Activated CD4-positive, alpha-beta T cell treated with anti-CD3 and anti-CD28 coated beads for 48 hours (primary cell): ENCODE measurements at places on chromosomes 7 and 10.

- DNase-seq: no peak
These were observed 2.2 kb upstream of the DNA2 start for GRCh38 chr10:68474021-68474420.

GRCh38 chr10:97000487-97001182, 168.5 kb downstream of the LCOR start:
- DNase-seq: no peak

- DNase-seq: no peak
These were observed 16.0 kb downstream of the SAMD8 start for GRCh38 chr10:75127471-75127870.

DNA sequence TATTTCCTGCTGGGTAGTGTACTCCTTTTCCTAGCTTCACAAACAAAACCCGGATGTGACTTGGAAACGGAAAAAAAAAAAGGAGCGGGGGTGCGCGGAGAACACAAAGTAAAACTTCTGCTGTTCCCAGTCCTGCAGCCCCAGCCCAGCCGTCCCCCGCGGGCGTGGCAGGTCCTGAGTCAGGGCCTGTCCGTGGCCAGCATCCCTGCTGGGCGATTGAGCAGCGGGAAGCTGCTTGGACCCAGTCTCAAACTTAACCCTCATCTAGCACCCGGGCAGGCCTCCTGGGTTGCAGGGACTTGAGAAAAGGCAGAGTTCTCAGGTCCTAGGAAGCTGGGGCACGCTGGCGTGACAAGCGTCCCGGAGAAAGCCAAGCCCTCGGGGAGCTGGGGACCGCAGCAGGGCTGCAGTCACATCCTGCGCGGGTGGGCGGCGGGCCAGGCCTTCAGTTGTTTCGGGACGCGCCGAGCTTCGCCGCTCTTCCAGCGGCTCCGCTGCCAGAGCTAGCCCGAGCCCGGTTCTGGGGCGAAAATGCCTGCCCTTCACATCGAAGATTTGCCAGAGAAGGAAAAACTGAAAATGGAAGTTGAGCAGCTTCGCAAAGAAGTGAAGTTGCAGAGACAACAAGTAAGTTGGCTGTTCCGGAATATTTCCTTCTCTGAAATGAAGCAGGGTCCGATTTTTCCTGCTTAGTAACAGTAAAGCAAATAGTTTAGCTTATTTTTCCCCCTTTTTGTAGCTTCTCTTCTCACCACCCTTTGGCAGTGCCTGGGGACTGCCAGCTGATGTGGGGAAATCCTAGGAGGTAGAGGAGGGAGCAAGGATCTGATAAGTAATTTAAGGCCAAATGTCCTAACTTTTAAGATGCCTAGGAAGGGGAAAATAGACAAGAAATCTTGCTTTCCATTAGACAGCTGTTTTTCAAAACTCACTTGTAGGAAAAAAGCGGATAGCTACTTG, at the start of gene GNG11:
GNG11 (plus strand) TSS at position 129 of the 960 bp plus-strand sequence; CDS start at position 532, 403 bp downstream.
- DNase-seq: peak; percentile 52

DNA sequence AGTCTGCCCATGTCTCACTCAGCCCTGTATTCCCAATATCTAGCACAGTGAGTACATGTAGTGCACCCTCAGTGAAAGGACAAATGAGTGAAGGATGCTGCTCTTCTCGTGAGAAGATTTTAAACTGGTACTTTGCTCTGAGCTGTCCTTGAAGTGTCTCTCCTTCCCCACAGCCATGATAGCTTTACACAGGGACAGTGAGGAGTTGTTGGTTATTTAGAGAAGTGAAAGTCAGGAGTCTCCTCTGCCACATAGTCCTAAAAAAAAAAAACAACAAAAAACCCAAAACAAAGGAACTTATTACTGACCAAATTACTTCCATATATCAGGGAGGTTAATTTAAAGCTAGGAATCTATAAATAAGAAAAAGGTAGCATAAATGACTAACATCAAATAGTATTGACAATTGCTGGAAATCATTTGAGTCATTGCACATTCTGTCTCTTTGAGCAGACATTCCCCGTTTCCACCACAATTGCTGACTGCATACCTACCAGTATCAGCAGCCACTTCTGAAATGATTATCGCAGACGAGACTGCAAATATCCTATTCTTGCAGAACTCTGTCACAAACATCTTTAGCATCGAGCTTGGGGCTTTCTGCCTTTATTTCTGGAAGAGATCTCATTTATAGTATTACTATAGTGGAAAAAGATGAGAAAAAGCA, 202.1 kb downstream of the PTEN start:
- DNase-seq: peak; percentile 61

GRCh38 chr7:40749877-40750276, 615.1 kb downstream of the SUGCT start:
- no peak for DNase-seq

GRCh38 chr10:97267671-97268070, 24.8 kb downstream of the ARHGAP19 start:
- no peak for DNase-seq

DNA sequence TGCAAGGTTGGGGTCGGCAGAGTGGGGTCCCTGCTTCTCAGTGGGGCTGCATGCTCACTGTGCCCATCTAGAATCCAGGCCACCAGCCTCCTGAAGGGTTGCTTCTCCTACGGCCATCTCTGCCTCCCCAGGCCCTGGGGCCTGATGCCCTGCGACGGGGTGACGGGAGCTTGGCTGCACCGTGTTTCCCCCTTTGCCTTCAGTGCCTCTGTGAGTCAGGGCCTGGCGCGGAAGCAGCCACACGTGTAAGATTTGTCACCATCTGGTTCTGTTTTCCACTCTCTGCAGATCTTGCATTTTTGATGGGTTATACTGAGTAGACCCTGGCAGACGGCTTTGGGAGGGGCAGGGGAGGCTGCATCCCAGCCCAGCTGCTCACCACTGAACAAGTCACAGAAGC, 7.2 kb downstream of the ADAMTS14 start:
- no peak for DNase-seq

GRCh38 chr7:69211739-69212138, 386.5 kb upstream of the AUTS2 start:
- DNase-seq: no peak

GRCh38 chr7:102404005-102404861, 8.1 kb downstream of the PRKRIP1 start:
- DNase-seq: peak; percentile 52

DNA sequence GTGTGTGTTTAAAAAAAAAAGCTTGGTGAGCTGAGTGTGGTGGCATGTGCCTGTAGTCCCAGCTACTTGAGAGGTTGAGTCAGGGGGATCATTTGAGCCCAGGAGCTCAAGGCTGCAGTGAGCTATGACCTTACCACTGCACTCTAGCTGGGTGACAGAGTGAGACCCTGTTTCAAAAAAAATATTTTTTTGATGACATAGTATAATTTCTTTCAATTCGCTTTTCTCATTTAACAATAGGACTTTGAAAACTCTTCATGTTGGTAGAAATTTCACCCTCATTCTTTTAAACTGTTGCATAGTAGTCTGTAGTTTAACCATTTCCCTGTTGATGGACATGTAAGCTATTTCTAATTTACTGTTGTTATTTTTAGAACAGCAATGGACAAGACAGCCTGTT, 55.7 kb upstream of the EXOC6 start:
- no peak for DNase-seq

GRCh38 chr7:70710651-70711050, 421.3 kb upstream of the GALNT17 start:
- no peak for DNase-seq

DNA sequence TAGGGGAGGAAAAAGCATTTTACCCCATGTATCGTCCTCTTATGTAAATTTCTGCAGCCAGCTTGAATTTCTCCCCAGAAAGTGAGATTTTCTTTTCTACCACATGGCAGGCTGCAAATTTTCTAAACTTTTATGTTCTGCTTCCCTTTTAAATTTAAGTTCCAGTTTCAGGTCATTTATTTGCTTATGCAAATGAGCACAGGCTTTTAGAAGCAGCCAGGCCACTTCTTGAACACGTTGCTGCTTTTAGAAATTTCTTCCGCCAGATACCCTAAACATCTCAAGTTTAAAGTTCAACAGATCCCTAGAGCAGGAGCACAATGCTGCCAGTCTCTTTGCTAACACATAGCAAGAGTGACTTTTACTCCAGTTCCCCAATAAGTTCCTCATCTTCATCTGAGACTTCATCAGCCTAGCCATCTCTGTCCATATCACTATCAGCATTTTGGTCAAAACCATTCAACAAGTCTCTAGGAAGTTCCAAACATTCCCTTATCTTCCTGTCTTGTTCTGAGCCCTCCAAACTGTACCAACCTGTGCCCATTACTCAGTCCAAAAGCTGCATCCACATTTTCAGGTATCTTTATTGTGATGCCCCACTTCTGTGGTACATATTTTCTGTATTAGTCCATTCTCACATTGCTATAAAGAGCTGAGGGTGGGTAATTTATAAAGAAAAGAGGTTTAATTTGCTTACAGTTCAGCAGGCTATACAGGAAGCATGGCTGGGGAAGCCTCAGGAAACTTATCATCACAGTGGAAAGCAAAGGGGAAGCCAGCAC, 16.3 kb downstream of the EZH2 start:
- no peak for DNase-seq

DNA sequence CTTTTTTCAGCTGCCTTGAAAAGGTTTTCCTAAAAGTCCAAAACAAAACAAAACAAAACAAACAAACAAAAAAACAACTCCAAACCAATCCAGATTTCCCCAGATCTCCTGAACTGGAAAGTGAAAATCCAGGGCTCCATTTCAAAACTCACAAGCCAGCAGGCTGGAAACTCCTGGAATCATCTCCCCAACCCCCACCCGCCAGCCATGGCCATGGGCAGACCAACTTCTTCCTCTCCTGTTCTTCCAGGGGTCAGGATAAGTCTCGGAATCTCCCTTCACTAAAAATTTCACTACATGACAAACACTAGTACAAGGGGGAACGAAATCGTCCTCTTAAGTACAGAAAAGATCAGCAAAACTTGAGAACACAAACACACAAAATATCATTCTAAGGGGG, 40.4 kb downstream of the GNA12 start:
- DNase-seq: no peak

GRCh38 chr7:45568536-45569289, 5.5 kb upstream of the ADCY1 start:
- DNase-seq: no peak

DNA sequence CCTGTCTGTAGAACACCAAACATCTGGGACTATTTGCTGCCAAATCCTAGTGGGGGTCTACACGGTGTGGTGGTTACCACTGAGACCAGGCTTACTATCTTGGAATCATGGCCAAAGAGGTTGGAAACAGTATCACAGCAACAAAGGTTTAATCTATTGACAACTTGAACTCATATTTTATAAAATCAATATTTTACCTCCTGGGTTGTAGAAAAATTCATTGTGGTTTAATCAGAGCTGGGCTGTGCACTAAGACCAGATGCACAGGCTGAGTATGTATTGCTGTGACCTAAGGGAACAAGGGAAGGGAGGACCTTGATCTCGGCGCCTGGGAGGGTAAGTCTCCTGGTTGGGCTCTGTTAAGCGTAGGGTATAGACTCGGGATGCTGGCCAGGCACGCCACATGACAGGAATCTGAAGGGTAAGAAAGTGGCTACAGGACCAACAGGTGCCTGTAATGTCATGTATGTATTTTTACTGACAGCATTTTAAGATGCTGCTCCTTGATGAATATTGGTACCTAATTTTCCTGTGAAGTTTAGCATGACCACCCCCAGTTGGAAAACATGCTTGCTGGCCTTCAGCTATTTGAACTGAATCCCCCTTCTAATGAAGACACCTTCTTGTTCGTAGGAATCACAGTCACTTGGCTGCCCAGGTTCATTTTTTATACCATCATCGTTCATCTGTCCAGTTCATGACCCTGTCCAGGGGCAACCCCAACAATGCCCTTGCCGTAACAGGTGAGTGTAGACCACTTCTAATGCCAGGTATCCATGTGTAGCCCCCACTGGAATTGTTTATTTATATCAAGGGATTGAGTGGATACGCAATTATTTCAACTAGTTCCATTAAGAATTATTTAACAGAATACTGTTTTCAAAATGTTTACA, 79.5 kb downstream of the EZH2 start:
- DNase-seq: no peak

DNA sequence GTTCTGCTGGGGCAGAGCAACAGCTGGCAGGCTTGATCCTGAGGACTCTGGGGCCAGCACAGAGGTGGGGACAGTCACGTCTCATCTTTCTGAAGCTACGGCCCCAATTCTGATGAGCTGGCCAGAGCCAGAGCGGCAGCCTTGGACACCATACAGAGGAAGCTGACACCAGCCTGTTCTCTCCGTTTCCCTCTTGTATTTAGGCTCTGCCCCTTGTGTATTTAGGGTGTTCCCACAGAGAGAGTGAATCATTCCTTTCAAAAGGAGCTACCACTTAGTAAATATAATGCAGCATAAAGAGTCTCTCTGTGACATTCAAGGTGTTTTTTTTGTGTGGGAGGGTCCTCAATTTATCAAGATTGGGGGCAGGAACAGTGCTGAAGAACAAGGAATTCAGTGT, 109.2 kb downstream of the ZNF248 start:
- DNase-seq: no peak

DNA sequence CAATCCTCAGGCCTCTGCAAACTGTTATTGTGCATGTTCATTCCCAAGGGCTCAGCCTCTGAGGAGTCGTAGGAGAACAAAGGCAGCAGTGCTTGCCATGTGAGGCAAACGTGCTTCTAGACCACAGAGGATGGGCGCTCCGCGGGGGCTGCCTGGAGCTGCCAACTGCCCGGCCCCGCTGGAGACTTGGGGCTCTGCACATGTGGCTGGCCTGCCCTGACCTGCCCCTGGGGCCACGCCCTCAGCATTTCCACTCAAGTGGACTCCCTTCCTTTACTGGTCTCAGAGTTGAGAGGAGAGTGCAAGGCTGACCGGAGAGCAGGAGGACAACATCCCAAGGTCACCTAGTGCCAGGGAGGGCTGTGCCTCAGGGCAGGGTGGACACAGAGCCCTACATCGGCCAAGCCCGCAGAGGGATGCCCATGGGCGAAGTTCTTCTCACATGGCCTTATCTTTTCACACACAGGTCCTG, 222.3 kb upstream of the ZNF32 start:
- no peak for DNase-seq

DNA sequence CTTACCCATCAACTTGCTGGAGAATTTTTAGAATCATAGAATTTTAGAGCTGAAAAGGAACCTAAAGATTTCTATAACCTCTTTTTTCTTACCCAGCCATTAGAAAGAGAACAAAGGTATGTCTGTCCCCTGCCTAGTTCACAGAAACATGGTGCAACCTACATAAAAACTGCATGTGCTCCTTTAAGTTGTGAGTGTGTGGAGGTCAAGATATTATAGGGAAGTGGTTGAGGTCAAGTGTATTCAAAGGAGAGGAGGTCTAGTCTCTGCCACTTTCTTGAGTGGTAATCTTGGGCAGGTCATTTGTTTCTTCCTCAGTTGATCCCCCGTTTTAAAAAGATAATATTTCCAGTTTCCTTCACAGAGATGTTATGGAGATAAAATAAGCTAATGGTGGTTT, 6.4 kb downstream of the UBTD1 start:
- no peak for DNase-seq

- no peak for DNase-seq
These were observed 223.3 kb upstream of the HGF start for GRCh38 chr7:81993186-81993585.

DNA sequence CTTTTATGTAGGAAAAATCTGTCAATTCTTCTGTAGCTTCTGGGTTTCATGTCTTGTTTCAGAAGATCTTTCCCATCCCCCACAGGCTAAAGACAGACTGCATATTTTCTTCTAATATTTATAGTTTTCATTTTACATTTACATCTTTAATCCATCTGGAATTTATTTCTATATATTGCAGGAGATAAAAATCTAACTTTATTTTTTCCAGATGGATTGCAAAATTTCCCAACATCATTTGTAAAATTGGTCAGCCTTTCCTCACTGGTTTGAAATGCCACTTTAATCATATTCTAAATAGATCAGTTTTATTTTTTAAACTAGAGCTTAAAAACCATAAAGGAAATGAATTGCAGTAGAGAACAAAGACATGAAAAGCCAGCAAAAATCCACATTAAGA, 46.9 kb downstream of the TMEM26 start:
- DNase-seq: no peak

- peak; percentile 17 for DNase-seq
These were observed 11.5 kb upstream of the GATA3 start for GRCh38 chr10:8042721-8043568.
